Epithelial cell of alveolus of lung (primary cell): ENCODE measurements at places on chromosomes 1 and 21. TPM values are rescaled to one million over a fixed set of nuclear protein-coding genes. Genes with fewer than 3 reads are reported as not detected.

Gene ALX3
- not detected in 2 replicates for total RNA-seq

Gene HSD3B1
- total RNA-seq = 0.39 TPM in 1 of 2 replicates, not detected in the other

Gene TSPAN2
- total RNA-seq = 2.3 and 2.9 TPM in 2 replicates

Gene KLF17
- total RNA-seq = not detected in 2 replicates

Gene BMP8A
- total RNA-seq = 0.40 TPM in 1 of 2 replicates, not detected in the other

Gene TACSTD2
- 1.4 and 9.7 TPM in 2 replicates for total RNA-seq

Gene LENEP
- not detected in 2 replicates for total RNA-seq

Gene PBX1
- 26.6 and 120 TPM in 2 replicates for total RNA-seq

Gene CYP4A22
- total RNA-seq = not detected in 2 replicates

Gene PIGP
- total RNA-seq = 9.7 and 10.9 TPM in 2 replicates

Gene S100A5
- total RNA-seq = not detected in 2 replicates

Gene ABCA4
- total RNA-seq = 0.52 and 1.4 TPM in 2 replicates

Gene NCF2
- 5.3 TPM in 1 of 2 replicates, not detected in the other for total RNA-seq

Gene RIPK4
- total RNA-seq = 0.16 and 1.0 TPM in 2 replicates

Gene CCSAP
- total RNA-seq = 3.9 and 5.6 TPM in 2 replicates

Gene ANGEL2
- total RNA-seq = 19.3 and 62.1 TPM in 2 replicates

Gene S100A8
- not detected in 2 replicates for total RNA-seq

Gene PER3
- total RNA-seq = 3.2 and 3.8 TPM in 2 replicates

Gene CD1B
- not detected in 2 replicates for total RNA-seq

Gene ATP6V1G3
- total RNA-seq = not detected in 2 replicates

Gene USF1
- total RNA-seq = 26.8 and 27.8 TPM in 2 replicates

Gene TLR5
- 0.08 and 0.13 TPM in 2 replicates for total RNA-seq

Gene NCAM2
- total RNA-seq = 1.9 and 8.1 TPM in 2 replicates

Gene GCLM
- 13.7 and 18.9 TPM in 2 replicates for total RNA-seq

Gene TRNP1
- 66.3 and 81.3 TPM in 2 replicates for total RNA-seq

Gene LRRIQ3
- 0.56 and 0.91 TPM in 2 replicates for total RNA-seq

Gene SLC44A3
- 0.91 TPM in 1 of 2 replicates, not detected in the other for total RNA-seq

Gene LEFTY1
- total RNA-seq = not detected in 2 replicates

Gene PADI2
- 1.6 and 2.3 TPM in 2 replicates for total RNA-seq

Gene PCP4
- not detected in 2 replicates for total RNA-seq

Gene ASCL5
- total RNA-seq = not detected in 2 replicates

Gene SLC44A5
- total RNA-seq = 0.08 and 0.52 TPM in 2 replicates

Gene KMO
- not detected in 2 replicates for total RNA-seq

Gene EXTL1
- 0.52 and 0.56 TPM in 2 replicates for total RNA-seq

Gene CD1E
- not detected in 2 replicates for total RNA-seq

Gene SPRR1A
- total RNA-seq = not detected in 2 replicates

Gene CCDC17
- total RNA-seq = 0.26 and 3.1 TPM in 2 replicates

Gene CASQ1
- not detected in 2 replicates for total RNA-seq

Gene ZCCHC17
- 30.7 and 44.0 TPM in 2 replicates for total RNA-seq

Gene PTPN7
- total RNA-seq = not detected in 2 replicates

Gene FCGR3B
- not detected in 2 replicates for total RNA-seq

Gene CCDC24
- 1.8 and 2.2 TPM in 2 replicates for total RNA-seq

Gene SPRR2A
- total RNA-seq = not detected in 2 replicates

Gene IRF2BP2
- total RNA-seq = 88.8 and 91.1 TPM in 2 replicates

Gene CELF3
- not detected in 2 replicates for total RNA-seq

Gene MYCL
- 0.32 and 0.52 TPM in 2 replicates for total RNA-seq

Gene DIO1
- total RNA-seq = not detected in 2 replicates

Gene PM20D1
- not detected in 2 replicates for total RNA-seq

Gene DDR2
- total RNA-seq = 76.5 and 94.2 TPM in 2 replicates

Gene CLDN14
- 0.39 TPM in 1 of 2 replicates, not detected in the other for total RNA-seq

Gene SLC1A7
- total RNA-seq = 0.56 TPM in 1 of 2 replicates, not detected in the other

Gene TAS1R1
- not detected in 2 replicates for total RNA-seq
